ENCODE measurements at places on chromosomes 3 and 15. TPM values are rescaled to one million over a fixed set of nuclear protein-coding genes. Genes with fewer than 3 reads are reported as not detected.

GRCh38 chr15:48481802-48482201 lies 150.6 kb downstream of the DUT start:
- no peak for DNase-seq

DNA sequence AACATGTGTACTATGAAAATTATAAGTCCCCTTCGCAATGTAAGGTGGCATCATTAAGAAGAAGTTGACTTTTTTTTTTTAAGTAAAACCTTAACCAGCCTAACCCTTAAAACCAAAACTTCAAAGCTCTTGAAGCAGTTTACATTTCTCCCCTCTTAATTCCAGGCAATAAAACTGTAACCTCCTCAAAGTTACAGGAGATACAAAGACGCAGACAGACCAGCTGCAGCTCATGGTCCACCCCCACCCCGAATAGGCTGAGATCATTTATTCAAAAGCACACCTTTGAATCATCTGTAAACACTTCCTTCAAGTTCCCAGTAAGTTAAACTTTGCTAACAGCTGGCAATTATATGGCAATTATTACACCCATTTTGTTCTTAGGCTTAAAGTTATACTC lies 414.5 kb downstream of the ERC2 start:
- DNase-seq, result no peak

- DNase-seq, result no peak
Measured at GRCh38 chr3:175266478-175266877, 407.3 kb downstream of the NAALADL2 start.

Gene NTRK3
- total RNA-seq, result 0.88 TPM

Gene MYO5C
- total RNA-seq, result 0.42 TPM

Gene XXYLT1
- total RNA-seq, result 5.4 TPM
